Aorta (tissue), 5 donors: ENCODE measurements at places on chromosomes 5 and 9. TPM values are rescaled to one million over a fixed set of nuclear protein-coding genes. Genes with fewer than 3 reads are reported as not detected.

The REXO4 gene
- 19.1 TPM for total RNA-seq

The C5orf46 gene
- total RNA-seq = 49.5 TPM

- no peak for DNase-seq
Observed at GRCh38 chr5:146447734-146448380, 724 bp downstream of the TCERG1 start.

The CDX1 gene
- not detected for total RNA-seq

- peak; percentile 87 for DNase-seq
Observed at GRCh38 chr5:150589862-150590601, 50.4 kb upstream of the SYNPO start.

GRCh38 chr9:2107906-2108451, 92.8 kb downstream of the SMARCA2 start:
- DNase-seq = no peak

DNA sequence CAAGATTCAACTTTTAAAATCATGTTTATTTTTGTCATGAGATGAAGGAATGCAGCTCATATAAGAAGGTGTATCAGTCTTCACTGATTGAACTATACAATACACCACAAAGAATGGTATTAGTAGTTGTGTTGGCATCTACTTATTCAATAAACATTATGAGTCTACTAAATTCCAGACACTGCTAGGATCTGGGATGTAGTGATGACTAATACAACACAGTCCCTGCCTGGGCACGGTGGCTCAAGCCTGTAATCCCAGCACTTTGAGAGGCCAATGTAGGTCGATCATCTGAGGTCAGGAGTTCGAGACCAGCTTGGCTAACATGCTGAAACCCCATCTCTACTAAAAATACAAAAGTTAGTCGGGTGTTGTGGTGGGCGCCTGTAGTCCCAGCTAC, 171.4 kb upstream of the NFIB start:
- no peak for DNase-seq

DNA sequence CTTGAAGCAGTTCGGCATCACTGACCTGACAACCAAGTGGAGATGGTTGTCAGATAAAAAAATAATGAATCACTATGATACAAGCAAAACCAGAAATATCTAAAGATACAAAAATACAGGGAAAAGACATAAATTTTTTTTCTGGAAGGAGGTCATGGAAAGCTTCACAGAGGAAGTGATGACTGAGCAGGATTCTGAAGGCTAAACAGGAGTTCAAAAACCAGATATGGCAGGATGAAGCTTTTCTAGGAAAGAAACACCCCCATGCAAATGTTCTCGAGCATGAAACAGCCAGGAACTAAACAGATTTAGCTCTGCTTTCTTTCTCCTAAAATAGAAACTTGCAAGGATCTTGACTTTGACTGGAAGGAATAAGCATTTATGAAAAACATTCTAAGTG, 60.7 kb upstream of the IFNE start:
- DNase-seq = no peak

The PPP6C gene
- total RNA-seq = 47.0 TPM

The FBXO10 gene
- total RNA-seq = 7.8 TPM

- no peak for DNase-seq
Observed at GRCh38 chr9:130432362-130432761, 12.4 kb upstream of the ASS1 start.

- DNase-seq = no peak
Observed at GRCh38 chr5:151144275-151144674, 13.3 kb downstream of the ANXA6 start.

GRCh38 chr9:33044162-33044673, 19.1 kb downstream of the DNAJA1 start:
- peak; percentile 95 for DNase-seq

GRCh38 chr5:34436761-34437501, 219.2 kb upstream of the RAI14 start:
- no peak for DNase-seq
